ENCODE measurements at places on chromosomes 5 and 9.

GRCh38 chr5:116343961-116344360 lies 230.7 kb downstream of the SEMA6A start:
- DNase-seq: no peak

DNA sequence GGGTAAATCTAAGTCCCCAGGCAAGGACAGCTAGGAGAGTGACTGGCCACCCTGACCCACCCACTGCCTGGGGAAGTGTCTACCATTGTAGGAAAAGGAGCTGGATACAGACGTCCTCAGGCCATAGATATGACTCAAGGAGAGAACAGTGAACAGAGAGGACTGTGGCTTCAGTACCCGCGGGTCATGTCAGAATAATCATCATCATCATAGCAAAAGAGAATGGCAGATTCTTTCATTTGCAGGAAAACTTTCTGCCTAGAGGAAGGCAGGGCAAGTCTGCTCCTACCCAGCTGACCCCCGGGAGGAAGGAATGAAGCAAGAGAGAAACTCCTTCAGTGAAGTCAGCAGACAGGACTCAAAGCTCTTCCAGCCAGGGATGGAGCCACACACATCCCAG lies 52.2 kb upstream of the UBTD2 start:
- DNase-seq: no peak

DNA sequence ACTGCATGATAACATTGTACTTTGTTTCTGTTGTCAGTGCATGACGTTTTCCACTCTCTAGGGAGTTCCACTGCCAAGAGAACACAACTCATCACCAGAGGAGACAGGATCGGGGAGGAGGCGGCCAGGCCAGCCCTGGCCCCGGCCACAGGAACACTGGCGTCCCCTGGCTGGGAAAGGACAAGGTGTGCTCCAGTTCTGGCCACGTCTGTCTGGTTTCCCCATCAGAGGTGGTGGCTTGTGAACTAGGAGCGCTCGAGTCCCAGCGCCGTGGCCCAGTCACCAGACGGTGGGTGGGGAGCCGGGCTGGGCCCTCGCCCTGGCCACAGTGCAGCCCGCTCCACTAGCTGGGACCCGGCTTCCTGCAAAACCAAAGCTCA lies 211.9 kb upstream of the IRX4 start:
- DNase-seq: no peak

DNA sequence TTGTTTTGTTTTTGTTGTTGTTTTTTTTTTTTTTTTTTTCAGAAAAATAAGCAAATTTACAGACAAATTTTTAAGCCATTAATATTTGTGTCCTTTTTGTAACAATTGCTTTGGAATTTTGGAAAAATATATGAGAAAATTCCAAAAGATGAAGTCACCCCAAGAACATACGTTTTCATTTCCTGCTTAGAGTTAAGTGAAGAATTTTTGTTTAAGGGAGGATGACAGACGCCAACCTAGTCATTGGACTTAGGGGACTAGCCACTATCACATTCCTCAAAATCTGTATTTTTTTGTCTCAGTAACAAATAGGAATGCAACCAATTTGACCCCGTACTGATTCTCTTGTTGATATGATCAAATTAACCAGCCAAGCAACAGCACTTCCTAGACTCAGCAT lies 433.9 kb upstream of the SLC30A5 start:
- no peak for DNase-seq

- DNase-seq: no peak
Measured at GRCh38 chr5:509611-510185, 14.6 kb downstream of the SLC9A3 start.

DNA sequence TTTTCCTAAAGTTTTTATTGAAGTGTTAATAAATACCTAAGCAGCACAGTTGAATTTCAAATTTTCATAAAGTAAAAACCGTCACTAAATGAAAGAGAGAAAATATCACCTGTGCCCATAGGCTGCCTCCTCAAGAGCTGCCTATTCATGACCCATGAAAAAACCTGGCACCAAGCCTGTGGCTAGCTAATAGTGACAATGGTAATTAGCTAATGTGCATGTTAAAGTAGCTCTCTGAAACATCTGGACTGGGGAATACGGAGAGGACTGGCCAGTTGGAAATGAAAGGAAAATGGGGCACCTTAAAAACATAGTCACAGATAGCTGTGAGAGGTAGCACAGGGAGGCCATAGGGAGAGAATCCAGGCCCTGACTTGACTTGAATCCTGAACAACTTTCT lies 5.4 kb upstream of the GNE start:
- no peak for DNase-seq

GRCh38 chr9:73034962-73035361 lies 82.1 kb upstream of the ALDH1A1 start:
- no peak for DNase-seq

DNA sequence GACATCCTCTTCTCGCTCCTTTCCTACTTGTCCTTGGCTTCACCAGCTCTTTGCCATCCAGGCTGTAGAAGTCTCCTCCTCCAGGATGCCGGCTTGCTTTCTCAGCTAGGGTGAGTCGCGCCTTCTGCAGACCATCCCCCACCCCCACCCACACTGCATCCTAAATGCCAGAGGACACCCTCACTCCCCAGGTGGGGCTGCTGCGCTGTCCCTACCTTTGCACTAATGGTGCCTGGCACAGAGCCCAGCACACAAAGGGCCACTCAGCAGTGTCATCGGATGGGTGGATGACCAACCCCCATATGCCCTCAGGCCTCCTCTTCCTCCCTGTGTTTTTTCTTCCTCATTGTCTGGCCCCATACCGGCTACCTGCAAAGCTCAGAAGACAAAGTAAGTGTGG lies 14.8 kb downstream of the IL9 start:
- DNase-seq: no peak

Measured in inflammatory macrophage treated with lipopolysaccharide for 1 hour (primary cell).